Pons (tissue), 1 donor: ENCODE measurements at places on chromosomes 4 and X.

- no peak for DNase-seq
These were observed 146.2 kb downstream of the GATB start for GRCh38 chr4:151614561-151614960.

DNA sequence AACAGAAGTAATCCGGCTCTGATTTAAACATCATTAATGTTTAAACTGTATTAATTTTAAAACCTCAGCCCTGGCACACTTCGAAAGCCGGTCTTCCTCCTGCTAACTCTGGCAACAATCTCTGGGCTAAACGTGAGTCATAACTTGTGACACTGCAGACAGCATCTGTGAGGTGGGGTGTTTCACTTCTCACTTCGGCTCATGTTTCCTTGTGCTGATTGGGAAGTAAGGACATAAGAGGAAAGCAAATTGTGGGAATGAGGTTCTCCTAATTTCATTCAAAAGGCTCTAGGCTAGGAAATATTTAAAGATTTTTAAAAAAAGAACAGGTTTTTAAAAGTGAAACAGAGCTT lies 139.9 kb upstream of the USP9X start:
- DNase-seq = peak; percentile 45

- DNase-seq = peak; percentile 29
These were observed 391 bp upstream of the PHKA1 start for GRCh38 chrX:72714478-72714916.

GRCh38 chrX:9163214-9163709 lies 129.3 kb upstream of the FAM9B start:
- no peak for DNase-seq

DNA sequence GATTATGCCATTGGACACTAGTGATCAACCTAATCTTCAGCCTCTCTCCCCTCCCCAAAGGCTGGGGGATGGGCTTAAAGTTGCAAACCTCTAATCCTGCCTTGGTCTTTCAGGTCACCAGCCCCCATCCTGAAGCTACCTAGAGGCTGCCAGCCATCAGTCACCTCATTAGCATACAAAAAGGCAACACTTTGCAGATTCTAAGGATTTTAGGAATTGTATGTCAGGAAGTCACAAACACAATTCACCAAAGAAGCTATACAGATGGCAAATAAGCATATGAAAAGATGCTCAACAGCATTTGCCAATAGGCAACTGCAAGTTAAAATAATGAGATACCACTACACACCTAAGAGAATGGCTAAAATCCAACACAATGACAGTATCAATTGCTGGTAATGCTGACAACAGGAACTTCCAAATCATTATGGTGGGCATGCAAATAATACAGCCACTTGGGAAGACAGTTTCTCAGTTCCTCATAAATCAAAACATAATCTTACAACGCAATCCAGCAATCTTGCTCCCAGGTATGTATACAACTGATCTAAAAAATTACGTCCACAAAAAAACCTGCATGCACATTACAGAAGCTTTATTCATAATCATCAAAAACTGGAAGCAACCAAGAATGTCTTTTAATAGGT lies 9.0 kb upstream of the PIM2 start:
- no peak for DNase-seq

GRCh38 chrX:27445438-27445837 lies 17.7 kb downstream of the PPP4R3C start:
- no peak for DNase-seq

DNA sequence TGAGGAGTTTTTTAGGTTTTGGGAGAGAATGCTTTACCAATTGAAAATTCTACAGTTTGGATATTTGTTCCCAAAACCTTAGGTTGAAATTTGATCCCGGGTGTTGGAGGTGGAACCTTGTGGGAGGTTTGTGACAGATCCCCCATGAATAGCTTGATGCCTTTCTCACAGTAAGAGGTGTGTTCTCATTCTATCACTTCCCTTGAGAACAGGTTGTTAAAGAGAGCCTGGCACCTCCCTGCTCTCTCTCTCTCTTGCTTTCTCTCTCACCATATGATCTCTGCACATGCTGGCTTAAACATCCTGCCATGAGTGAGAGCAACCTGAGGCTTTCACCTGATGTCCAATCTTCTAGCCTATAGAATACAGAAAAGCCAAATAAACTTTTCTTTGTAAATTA lies 1475.5 kb upstream of the AGA start:
- no peak for DNase-seq

GRCh38 chr4:27154706-27155105 lies 294.1 kb downstream of the STIM2 start:
- peak; percentile 21 for DNase-seq

- peak; percentile 26 for DNase-seq
These were observed 1.1 kb upstream of the CUL4B start for GRCh38 chrX:120561634-120562568.

GRCh38 chr4:187604984-187605383 lies 390.6 kb upstream of the ZFP42 start:
- DNase-seq = no peak

DNA sequence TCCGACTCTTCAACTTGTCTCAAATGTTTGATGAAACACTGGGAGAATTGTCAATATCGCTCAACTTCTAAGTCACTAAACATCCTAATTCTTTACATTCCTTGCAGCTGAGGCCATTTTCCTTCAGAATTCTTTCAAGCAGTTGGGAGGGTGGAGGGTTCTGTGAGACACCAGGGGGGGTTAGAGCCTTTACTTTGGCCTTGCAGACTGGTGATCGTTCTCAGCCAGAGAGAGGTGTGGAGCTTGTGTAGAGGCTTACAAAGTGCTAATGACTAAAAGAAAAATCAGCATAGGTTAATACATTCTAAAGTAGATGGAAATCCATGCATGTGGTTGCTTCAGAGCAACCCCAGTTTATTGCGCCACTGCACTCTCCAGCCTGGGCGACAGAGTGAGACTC lies 21.3 kb upstream of the SOX3 start:
- no peak for DNase-seq
